ENCODE measurements at places on chromosomes 12 and 14. TPM values are rescaled to one million over a fixed set of nuclear protein-coding genes. Genes with fewer than 3 reads are reported as not detected.

GRCh38 chr14:43983721-43984120 lies 523.4 kb downstream of the FSCB start:
- DNase-seq: no peak

- no peak for DNase-seq
These were observed 295.2 kb downstream of the NUAK1 start for GRCh38 chr12:105843561-105843960.

GRCh38 chr14:61322799-61323290 lies 1.5 kb downstream of the PRKCH start:
- DNase-seq: no peak

MCRS1 gene
- total RNA-seq: 23.0 TPM

BAZ1A gene
- 38.3 TPM for total RNA-seq

KLHDC1 gene
- 21.6 TPM for total RNA-seq

HSPA2 gene
- total RNA-seq: 50.8 TPM

- DNase-seq: no peak
These were observed at the start of gene HCAR1 for GRCh38 chr12:122730215-122731014. TSS of gene HCAR1 (minus strand) at chr12:122730844. CDS start at chr12:122730339, 505 bp downstream.

KRT71 gene
- not detected for total RNA-seq

BDKRB2 gene
- 10.5 TPM for total RNA-seq

DNA sequence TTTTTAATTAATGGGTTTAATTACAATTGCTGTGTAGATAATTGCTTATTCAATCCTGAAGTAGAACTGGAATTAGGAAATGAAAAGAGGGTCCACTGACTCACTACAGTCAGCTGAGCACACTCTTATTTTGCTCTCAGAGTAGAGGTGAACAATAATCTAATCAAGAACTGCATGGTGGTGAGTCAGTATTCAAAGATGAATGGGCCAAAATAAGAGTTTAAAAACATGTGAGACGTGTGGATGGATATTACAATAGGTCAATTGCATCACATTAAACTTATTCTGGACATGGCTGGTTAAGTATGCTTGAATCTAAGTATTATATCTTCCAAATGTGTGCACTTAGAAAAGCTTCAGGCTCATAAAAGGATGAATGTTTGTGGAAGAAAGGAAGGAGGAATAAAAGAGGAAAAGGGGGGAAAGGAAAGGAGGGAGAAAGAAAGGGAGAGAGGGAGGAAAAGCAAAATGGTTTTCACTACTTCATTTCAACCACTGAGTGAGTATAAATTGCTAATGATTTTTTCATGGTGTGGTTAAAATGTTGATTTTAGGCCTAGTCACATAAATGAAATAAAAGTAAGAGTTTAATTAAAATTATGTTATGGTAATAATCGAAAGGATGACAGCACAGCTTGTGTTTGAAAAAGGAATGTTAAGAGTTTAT lies 27.0 kb upstream of the EEA1 start:
- DNase-seq: no peak

CIROP gene
- not detected for total RNA-seq

MUCL1 gene
- total RNA-seq: not detected

DNA sequence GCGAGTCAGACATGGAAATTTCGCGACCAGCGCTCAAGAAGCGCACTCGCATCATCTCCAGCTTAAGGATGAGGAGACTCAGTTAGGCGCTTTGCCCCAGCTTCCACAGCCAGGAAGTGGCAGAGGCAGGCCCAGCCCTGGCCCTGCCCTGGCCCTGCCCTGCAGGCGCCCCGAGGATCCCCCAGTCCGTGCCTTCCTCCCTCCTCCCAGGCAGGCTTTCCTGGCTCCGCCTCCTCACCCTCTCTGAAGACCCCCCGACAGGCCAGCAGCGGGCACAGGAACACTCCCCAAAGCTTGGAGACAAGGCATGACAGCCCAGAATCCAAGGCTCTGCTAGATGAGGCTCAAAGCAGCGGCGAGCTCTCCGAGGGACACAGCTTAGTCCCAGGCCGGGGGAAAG lies 25.1 kb downstream of the UBR7 start:
- no peak for DNase-seq

DNA sequence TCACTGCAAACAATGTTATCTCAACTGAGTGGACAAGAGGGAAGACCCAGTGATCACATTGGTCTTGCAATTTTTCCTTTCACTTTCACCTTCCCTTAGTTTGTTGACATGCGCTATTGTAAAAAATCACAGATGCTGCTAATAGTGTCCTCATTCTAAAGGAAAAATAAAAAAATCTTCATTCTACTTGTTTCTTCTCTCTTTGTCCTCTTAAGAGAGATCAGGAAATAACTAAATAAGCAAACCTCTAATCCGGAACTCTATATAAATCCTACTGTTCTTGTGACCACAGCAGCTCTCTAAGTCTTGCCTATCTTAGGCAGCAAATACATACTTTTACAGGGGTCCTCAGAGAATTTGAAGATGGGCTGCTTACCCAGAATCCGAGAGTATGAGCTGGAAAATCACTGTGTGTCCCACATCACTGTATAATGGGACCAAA lies 257.7 kb downstream of the NAV3 start:
- DNase-seq: no peak

DNA sequence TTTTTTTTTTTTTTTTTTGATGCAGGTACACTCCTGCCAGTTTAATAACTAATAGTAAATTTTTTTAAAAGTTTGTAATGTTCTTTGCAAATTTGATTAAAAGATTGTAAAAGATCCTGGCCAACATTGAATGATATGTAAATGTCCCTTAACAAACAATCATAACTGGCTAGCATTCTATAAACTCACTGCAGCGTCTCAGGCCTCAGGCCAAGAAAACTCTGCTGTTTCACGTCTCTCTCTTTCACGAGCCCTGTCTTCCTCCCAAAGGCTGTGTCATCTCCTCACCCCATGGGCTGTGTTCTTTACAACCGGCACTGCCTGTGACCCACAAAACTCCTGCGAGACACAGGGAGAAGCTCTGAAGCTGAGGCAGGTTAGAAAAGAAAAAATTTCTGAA lies 103.3 kb downstream of the NUAK1 start:
- no peak for DNase-seq

DNA sequence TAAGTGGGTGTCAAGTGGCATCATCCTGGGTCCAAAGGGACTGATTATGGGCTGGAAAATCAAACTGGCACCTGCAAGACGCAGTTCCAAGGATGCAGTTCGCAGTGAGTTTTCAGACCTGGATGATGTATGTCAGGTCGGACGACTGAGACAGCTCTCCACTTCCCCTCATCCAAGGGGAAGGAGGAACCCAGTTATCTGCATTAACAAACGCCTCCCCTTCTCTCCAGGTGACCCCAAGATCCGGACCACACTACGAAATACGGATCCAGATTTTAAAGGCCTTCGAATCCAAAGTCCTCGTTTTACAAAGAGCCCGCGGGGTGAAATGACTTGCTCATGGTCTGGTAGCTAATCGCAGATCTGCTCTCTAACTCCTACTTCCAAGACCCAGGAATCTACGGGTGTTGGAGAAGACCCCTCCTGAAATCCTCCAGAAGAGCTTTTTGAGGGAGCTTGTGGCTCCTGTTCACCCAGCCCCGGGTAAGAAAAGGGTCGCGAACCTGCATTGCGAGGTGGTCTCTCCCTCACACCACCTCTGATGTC lies 460 bp upstream of the SYNE2 start:
- no peak for DNase-seq

GRCh38 chr14:71492346-71492745 lies 439.9 kb upstream of the RGS6 start:
- no peak for DNase-seq

- DNase-seq: no peak
These were observed 55.2 kb downstream of the WDR20 start for GRCh38 chr14:102194856-102195255.

GRCh38 chr14:100054316-100055075 lies 10.7 kb upstream of the EVL start:
- no peak for DNase-seq

DNA sequence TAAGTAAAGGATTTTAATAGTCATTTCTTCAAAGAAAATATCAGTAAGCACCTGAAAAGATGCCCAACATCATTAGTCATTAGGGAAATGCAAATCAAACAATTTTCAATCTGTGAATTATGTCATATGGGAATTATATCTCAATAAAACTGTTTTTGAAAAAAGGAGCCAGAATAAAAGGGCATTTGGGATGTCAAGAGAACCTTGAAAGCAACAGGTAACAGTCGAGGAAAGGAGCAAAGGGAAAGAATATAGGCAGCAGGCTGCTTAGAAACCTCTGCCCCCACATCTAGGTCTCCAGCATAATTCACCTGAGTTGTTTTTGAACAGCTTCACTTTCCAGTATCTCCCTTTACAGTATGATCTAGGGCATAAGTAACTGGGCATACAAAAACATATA lies 12.2 kb downstream of the RAD9B start:
- DNase-seq: no peak

GRCh38 chr14:105375635-105376057 lies 22.7 kb upstream of the TEX22 start:
- no peak for DNase-seq

DNA sequence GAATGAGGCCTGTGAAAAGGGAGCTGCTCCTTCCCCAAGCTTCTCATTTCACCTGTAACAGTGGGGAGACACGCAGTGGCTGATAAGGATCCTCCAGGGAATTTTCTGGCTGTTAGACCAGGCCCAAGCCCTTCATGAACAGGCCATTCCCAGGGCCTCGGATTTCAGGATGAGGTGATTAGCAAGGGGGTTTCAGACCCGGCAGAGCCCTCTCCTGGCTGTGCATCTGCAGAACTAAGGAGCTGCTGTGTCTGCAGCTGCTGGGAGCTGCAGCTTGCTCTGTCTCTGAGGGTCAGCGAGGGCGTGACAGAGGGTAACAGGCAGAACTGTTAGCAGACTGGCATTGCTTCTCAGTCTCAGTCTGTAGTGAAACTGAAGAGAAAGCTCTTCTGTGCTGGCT lies 110.4 kb downstream of the KCNA5 start:
- no peak for DNase-seq

- DNase-seq: no peak
These were observed 19.0 kb downstream of the ADAM20 start for GRCh38 chr14:70515811-70516210.

MMP17 gene
- 3.9 TPM for total RNA-seq

GRCh38 chr12:119024356-119024755 lies 43.0 kb downstream of the SRRM4 start:
- no peak for DNase-seq

- no peak for DNase-seq
These were observed 311.4 kb upstream of the ATP2B1 start for GRCh38 chr12:90020014-90020413.
